ENCODE measurements at places on chromosomes 7 and 10. TPM values are rescaled to one million over a fixed set of nuclear protein-coding genes. Genes with fewer than 3 reads are reported as not detected.

FGL2 gene
- 18.5 TPM for polyA plus RNA-seq

DNA sequence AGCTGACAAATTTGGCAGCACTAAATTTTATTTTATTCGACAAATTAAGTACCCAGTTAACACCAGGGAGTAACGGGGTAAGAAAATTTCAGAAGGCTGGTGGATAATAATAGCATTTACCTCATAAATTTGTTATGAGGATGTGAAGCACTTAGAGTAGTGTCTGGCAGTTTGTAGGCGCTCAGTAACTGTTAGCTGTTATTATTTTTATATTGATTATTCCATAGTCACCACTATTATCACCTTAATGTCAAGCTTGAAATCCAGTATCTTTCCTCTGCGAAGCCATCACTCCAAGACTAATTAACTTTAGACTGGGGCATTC, 563 bp upstream of the COA1 start:
- no peak for DNase-seq

DNA sequence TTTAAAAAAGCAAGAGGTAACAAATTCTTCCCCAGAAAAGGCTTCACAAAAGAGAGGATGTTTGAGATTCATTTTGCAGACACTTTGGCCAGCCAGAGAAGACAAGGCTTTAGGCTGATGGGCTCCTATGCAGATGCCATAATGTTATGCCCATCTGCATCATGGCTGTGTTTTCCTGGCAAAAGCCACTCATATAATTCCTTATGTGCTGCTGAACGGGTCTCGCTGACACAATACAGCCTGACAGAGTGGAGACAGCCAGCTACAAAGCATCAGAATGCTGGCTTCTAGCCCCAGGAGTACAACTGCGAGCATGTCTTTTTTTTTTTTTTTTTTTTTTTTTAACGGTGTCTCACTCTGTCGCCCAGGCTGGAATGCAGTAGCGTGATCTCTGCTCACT, 1157.4 kb upstream of the AUTS2 start:
- DNase-seq: no peak

GRCh38 chr7:17019106-17019505, 137.3 kb upstream of the AGR3 start:
- DNase-seq: no peak

DNA sequence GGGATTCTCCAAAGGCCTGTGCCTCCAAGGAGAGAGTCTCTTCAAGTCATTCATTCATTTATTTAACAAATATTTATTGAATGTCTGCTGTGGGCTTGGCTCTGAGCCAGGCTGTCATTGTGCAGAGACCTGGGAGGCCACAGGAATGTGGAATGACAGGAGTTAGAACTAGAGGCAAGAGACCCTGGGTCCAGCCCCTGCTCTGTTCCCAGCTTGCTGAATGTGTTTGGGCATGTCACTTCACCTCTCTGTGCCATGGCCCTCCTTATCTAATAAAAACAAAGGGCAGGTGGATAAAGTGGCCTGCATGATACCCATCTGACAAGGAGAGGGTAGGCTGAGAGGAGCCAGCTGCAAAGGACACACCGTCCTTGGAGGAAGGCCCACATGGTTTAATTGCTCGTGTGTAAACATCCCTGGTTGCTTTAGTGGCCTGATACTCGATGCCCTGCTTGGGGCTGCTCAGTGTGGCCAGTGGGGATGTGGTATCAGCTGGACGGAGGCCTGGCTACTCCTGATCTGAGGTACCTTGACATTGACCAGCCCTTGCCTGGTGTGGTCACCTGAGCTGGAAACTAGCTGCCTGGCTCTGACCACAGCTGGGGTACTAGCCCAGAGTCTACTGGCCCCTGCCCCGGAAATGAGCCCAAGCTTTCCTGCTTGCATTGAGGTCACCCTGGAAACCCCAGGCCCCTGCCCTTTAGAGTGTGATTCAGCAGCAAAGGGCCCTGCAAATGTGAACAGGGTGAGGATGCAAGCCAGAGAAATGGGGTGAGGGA, 116.2 kb downstream of the CDH23 start:
- no peak for DNase-seq

DNA sequence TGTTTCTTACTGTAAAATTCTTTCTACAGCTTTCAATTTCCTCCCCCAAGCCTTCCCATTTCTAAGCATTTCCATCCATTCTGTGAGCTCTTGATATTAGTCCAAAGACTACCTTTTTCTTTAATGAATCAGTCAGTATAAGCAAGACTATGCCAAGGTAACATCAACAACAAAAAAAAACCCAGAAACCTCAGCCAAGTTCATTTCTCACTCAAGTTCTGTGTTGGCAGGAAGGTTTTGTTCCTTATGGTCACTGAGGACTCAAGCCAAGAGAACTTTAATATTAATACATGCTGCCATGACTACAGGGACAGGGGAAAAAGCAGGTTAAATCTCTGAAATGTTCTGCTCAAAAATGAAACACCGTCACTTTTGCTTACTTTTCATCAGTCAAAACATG, 621.2 kb upstream of the NRP1 start:
- DNase-seq: no peak

DNA sequence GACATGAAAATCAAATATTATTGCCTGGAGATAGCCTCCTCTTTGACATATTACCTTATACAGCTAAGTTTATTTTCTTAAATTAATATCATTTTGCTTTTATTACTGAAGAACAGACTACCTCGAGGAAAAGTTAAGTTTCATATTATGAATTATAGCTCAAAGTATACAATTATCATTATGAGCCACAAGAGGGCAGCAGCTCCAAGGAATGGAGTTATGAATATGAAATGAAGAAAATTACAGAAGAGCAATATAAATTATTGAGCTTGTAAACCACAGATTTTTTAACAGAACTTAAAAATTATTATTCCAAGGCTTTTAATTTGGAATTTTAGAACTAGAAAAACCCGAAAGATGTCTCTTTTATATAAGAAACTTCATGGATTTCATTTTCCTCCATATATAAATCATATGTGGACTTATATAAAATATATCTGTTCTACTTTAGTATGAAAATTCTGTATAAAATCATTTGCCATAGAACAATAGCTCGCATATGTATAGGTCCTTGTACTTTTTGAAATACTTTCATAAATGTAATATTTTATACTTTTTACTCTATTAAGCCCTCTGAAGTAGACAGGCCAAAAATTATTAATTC, 40.1 kb downstream of the IQUB start:
- DNase-seq: no peak

GRCh38 chr7:80611353-80611752, 27.1 kb upstream of the CD36 start:
- DNase-seq: no peak
